ENCODE measurements at places on chromosomes 1 and 21. TPM values are rescaled to one million over a fixed set of nuclear protein-coding genes. Genes with fewer than 3 reads are reported as not detected.

The DNAJC6 gene
- 2.5 TPM for total RNA-seq

DNA sequence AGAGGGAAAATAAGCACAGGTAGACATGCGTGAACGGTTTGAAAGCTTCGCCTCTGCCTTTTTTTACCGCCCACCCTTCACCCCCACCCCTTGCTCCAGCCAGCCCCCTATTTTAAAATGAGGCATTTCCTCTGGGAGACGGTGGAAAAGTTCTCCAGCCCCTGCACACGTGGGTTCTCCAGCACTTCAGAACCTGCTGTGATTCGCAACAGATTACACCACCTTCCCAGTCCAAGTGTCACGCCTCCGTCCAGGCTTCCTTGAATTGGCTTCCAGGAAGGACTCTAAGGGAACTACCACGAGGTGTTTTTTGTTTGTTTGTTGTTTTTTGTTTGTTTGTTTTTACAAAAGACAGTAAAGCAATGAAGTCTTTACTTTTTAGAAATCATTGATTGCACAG is 2.6 kb downstream of the LRRC7 start:
- no peak for DNase-seq

DNA sequence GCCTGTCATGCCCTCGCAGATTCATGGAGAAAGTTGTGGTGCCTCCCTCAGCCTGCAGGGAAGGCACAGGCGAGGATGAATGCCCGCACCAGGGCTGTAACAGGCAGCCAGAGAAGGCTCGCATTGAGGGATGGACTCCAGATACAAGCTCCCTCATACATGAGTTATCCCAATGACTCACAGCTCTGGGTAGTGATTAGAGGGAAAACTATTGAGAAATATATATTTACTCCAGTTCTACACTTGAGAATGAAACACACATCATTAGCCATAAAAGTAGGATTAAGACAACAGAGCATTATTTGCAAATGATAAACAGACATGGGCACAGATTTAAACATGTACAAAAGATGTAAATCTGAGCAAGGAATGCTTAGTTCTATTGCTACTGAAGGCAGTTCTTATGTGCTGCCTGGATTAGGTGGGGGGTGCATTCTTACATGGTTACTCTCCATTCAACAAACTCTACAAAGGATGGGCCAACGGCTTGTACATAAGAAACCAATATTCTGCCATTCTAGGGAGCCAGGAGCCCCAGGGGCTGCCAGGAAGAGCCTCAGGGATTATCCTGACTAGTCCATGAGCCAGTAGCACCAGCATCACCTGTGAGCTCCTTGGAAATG is 97.9 kb downstream of the CSMD2 start:
- no peak for DNase-seq

DNA sequence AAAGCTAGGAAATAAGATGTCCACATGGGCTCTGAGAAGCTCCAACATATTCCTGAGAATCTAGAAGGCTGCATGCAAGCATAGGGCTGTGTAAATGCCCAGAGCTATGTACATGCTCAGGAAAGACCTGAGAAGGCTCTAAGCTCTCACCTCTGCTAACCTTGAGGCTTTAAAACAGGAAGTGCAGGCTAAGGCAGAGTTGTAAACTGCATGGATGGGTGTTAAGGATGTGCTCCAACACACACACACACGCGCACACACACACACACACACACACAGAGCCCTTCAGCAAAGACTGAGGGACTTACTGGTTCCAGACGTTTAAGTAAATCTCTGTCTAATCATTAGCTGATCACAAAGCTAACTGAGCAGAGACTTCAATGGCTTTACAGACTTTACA is 162.9 kb downstream of the TRABD2B start:
- no peak for DNase-seq

GRCh38 chr1:4071653-4072052 is 171.6 kb upstream of the C1orf174 start:
- no peak for DNase-seq

- no peak for DNase-seq
Measured at GRCh38 chr21:18144339-18144738, 100.3 kb upstream of the CHODL start.

DNA sequence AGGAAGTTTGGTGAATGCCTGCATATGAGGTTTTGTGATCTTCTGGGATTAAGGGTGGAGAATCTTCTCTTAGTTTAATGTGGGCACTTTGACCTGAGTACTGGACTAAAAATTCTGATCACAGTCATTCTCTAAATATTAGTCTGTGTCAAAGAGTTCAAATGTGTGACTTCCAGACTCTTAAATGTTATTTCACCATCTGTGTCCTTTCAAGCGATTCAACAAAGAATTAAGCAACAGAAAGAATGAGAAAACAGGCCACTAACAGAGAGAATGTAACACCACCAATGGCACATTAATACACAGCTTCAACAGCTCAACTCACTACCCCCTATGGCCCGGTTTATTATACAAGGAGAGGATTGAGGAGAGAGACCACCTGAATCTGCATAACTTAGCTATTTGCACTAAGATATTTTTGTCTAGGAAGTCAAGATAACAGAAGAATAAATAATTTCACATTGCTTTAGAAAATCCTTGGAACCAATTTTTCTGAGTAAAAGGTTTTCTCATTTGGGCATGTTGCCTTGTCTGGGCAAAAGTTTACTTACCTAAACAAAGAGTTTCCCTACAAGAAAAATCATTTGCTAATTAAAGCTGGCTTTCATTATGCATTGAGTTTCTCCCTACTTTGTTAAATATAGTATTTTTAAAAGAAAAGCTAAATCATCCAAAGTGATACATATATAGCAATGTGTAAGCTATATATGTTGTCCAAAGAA is 1313.7 kb downstream of the NCAM2 start:
- no peak for DNase-seq

- no peak for DNase-seq
Measured at GRCh38 chr1:116525440-116525839, 45.4 kb downstream of the CD58 start.

DNA sequence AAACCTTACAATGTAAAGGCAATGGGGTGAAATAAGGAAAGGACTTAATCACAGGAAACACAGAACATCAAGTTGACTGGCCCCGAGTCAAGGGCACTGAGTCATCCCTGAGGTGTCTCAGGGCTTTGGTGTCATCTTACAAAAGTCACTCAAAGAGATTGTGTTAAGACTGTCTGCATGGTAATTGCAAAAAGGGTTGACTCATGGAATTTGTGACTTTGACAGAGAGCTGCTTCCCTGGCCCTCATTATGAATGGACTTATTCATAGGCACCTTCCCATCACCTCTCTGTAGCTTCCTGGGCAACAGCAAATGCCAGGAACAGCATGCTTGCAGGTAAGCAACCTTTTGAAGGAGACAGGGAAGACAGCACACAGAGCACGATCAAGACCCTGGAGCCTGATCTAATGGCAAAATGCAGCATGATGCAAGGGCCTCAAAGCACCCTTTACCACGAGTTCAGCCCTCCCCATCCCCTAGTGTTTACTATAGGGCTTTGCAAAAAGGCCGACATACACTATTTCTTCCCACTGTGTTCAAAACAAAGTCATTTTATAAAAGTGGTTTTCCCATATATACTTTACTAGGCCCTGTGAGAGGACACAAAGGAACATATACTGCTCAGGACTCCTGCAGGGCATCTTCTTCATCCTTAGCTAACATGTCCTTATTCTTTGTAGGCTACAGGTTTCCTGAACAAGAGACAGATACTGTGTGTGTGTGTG is 17.1 kb downstream of the ZP4 start:
- DNase-seq: no peak

DNA sequence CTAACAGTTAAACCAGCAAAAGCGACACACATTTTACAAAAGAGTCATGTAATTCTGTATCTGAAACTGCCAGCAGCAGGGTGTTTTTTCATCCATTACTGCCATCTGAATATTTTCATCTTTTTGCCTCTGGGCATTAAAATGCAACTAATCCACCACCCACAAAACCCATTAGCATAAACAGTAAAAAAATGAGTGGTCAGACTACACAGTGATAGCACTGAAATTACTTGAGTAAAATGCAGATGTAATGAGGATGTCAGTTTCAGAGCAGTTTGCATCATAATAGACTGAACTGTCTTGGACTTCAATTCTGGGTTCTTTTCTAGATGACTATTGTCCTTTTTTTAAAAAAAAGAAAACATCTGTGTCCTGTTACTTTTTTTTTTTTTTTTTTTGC is 132.3 kb downstream of the GABPA start:
- no peak for DNase-seq

GRCh38 chr1:202045705-202046104 is 35.3 kb downstream of the ELF3 start:
- DNase-seq: no peak

GRCh38 chr1:163161841-163162240 is 40.9 kb downstream of the RGS5 start:
- no peak for DNase-seq

Measured in pulmonary artery endothelial cell (primary cell).